ENCODE measurements at places on chromosomes 6 and 20. TPM values are rescaled to one million over a fixed set of nuclear protein-coding genes. Genes with fewer than 3 reads are reported as not detected.

Gene ANKRD66
- not detected for total RNA-seq

Gene NKX2-2
- not detected for total RNA-seq

Gene ZSCAN26
- 6.2 TPM for total RNA-seq

Gene SIRPD
- not detected for total RNA-seq

Gene C20orf96
- 2.5 TPM for total RNA-seq

Gene TAAR6
- total RNA-seq: not detected

Gene TREML1
- total RNA-seq: not detected

Gene KCNK15
- 0.14 TPM for total RNA-seq

Gene TPMT
- 27.3 TPM for total RNA-seq

Gene PERP
- 452 TPM for total RNA-seq

Gene LRRC73
- total RNA-seq: 0.34 TPM

Gene C20orf173
- not detected for total RNA-seq

Gene SLC2A10
- 12.1 TPM for total RNA-seq

Gene TASP1
- 19.5 TPM for total RNA-seq

Gene RIMS1
- not detected for total RNA-seq

Gene NELFE
- 155 TPM for total RNA-seq

Gene COL9A1
- not detected for total RNA-seq

Gene SLCO4A1
- 4.8 TPM for total RNA-seq

Gene CNPY3
- 17.1 TPM for total RNA-seq

Gene OPRM1
- total RNA-seq: not detected

Gene MAS1
- total RNA-seq: not detected

Gene KIAA1755
- not detected for total RNA-seq

Gene EMILIN3
- total RNA-seq: not detected

Gene DUSP15
- 0.34 TPM for total RNA-seq

Gene DAAM2
- 0.07 TPM for total RNA-seq

Gene HSPA12B
- total RNA-seq: not detected

Gene RAET1L
- total RNA-seq: 9.3 TPM

Gene SYCP2L
- total RNA-seq: 2.4 TPM

Gene LTB
- total RNA-seq: not detected

Gene MCHR2
- total RNA-seq: not detected

Gene BHLHE23
- total RNA-seq: not detected

Gene ATF6B
- total RNA-seq: 20.2 TPM

Gene MAFB
- 6.1 TPM for total RNA-seq

Gene BNIP5
- not detected for total RNA-seq

Gene ZC2HC1B
- total RNA-seq: not detected

Gene GJA10
- total RNA-seq: not detected

Gene MEI4
- total RNA-seq: under 0.01 TPM

Gene RIMS4
- not detected for total RNA-seq

Gene CASS4
- 0.64 TPM for total RNA-seq

Gene ETV7
- under 0.01 TPM for total RNA-seq

Gene RNF182
- 0.07 TPM for total RNA-seq

Gene GRM4
- total RNA-seq: 1.1 TPM

Gene APOBEC2
- total RNA-seq: not detected

Gene HLA-DPA1
- total RNA-seq: 0.14 TPM

Gene NT5DC1
- total RNA-seq: 2.4 TPM

Gene EPHA7
- under 0.01 TPM for total RNA-seq

Gene TEAD3
- total RNA-seq: 6.5 TPM

Gene HNF4A
- total RNA-seq: not detected

Gene PRDM13
- not detected for total RNA-seq

Gene CRISP2
- total RNA-seq: not detected

Gene ADGB
- not detected for total RNA-seq

Gene WFDC9
- not detected for total RNA-seq

Gene OR2J3
- total RNA-seq: not detected

Gene DOK5
- not detected for total RNA-seq

Gene TREML2
- total RNA-seq: under 0.01 TPM

Gene CTCFL
- total RNA-seq: not detected

Gene PTK6
- total RNA-seq: 35.2 TPM
